Activated CD8-positive, alpha-beta memory T cell treated with anti-CD3 and anti-CD28 coated beads for 48 hours (primary cell): ENCODE measurements at places on chromosomes 2 and 18.

GRCh38 chr2:124039762-124040291, 14.7 kb downstream of the CNTNAP5 start:
- no peak for DNase-seq

GRCh38 chr2:139964721-139965440, 1184.7 kb upstream of the NXPH2 start:
- no peak for DNase-seq

DNA sequence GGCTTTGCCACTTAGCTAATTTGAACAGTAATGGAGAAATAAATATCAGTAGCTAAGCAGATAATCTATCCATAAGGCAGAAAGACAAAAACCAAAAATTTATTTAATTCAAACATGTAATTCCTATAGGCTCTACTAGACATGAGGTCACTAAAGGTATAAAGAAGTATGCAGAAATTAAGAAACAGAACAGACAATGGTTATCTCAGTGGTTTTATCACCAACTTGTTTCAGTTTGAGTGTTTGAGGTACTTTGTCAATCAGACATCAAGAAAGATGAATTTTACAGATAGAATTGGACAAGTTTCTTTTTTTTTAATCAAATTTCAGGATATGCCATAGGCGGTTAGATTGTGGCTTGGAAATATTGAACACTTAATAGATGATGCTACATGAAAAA, 67.4 kb upstream of the ZEB2 start:
- DNase-seq, result no peak

DNA sequence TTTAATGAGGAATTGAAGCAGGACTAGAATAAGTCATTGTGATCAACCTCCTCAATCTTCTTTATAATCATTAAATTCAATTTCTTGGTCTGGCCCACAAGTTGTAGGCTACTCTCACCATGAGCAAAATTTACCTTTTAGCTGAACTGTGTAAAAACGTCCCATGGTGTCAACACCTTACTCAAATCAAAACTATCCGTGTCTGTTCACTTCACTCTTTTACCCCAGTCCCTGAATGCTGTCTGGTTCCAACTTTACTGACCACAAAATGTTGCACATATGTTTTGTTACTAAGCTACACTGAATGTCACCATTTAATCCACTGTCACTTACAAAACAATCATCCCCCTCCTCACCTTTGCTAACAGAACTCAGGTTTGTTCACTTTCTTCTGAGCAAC, 951.6 kb upstream of the SLC39A10 start:
- no peak for DNase-seq

DNA sequence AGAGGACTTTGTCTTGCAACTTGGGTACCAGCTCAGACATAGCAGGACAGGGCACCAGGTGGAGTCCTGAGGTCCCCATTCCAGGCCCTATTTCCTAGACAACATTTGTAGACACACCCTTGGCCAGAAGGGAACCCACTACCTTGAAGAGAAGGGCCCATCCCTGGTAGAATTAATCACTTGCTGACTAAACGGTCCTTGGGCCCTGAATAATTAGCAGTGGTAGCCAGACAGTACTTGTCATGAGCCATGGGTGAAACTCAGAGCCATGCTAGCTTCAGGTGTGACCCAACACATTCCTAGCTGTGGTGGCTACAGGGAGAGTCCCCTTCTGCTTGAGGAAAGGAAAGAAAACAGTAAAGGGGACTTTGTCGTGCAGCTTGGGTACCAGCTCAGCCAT, 28.5 kb upstream of the ACTR2 start:
- no peak for DNase-seq

GRCh38 chr2:152481881-152482583, 147.1 kb downstream of the FMNL2 start:
- DNase-seq, result no peak

DNA sequence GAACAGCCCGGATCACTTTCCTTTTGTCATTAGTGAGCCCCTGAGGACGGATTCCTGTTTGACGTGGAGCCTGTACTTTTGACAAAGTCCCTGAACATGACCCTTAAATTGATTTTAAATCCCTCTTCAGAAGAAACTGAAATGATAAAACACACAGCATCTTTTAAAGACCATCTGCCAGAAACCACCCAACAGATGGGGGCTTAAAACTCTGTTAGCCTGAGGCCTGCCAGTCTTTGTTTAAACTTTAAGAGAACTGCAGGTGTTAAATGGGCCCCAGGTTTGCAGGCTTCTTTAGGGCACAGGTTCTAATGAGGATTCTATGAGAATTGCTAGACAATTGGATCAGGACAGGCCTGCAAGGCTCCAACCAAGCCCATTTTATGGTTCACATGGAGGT, 177.9 kb downstream of the ALK start:
- DNase-seq, result no peak

DNA sequence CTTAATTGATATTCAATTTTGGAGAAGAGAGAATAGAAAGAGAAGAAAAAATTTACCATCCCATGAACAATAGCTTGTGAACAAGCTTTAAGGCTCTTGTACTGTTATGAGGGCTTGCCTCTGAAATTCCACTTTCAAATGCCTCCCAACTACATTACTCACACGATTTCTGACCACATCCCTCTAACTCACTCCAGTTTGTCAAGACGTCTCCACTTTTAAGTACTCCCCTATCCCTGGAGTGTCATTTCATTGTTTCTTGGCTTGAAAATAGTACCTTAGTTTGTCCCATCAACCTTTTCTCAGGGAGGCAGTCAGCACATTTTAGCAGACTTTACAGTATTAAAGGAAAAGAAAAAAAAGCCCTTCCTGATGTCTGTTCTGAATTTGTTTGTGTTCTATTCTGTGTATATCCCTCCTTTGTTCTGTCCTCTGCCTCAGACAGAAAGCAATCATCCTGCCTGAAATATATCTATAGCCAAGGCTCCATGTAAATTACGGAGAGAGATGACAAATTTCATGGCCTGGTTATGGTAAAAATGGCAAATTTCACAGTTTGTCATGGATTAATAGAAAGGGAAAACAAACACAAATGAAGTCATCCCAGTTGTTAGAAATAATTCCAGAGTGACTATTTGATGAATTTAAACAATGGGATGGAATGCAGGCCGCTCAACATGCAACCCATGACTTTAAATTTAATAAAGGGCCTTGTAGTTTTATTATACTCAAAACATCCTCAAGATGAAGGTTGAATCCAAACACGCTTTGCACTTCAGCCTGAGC, 228.8 kb downstream of the ETAA1 start:
- DNase-seq, result no peak

DNA sequence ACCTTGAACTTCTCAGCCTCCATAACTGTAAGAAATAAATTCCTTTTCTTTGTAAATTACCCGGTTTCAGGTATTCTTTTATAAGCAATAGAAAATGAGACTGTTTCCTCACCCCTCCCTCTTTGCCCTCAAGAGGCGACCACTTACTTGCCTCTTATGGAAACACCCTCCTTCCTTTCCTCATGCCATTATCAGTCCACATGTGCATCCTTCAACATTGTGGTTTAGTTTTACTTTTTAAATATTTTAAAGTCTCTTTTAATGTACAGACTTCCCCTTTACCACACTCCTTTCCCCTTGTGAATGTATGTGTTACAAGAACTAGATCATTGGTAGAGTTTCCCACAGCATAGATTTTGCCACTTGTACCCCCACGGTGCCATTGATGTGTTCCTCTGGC, 202.4 kb upstream of the SIX2 start:
- DNase-seq, result no peak

- DNase-seq, result no peak
These were observed 1045.2 kb upstream of the NRXN1 start for GRCh38 chr2:52077159-52077558.

DNA sequence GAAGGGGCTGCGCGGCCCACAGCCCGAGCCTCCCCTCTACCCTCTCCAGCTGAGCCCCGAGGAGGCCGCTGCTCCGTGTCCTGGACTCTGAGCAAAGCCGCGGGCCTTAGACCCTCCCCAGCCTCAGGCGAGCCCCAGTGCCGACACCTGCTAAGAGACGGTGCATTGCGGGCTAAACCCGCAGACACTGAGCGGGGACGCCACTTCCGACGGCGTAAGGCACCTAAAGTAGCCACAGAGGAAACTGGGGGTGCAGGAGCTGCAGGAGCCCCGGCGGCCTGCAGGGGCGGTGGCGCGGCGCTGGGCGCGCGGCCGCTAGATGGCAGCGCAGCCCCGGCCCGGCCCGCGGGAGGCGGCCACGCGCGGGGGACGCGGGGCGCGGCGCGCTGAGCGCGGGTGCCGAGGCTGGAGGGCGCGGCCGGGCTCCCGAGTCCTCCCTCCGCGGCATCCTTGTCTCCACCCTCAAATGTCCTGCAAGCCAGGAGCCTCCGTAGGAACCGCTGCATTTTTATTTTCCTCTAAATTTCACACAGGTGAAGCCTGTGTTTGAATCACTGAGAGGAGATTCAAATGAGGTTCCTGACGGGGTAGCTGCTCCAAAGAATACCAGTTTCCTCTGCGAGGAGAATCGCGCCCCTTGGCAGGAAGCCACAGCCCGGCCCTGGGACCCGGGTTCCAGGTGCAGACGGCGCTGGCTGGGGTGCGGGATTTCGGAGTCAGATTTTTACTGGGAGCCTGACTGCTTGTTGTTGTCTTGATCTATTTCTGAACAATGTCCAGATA, 650.5 kb downstream of the GALR1 start:
- peak; percentile 16 for DNase-seq

- DNase-seq, result no peak
These were observed 854.6 kb downstream of the RNF144A start for GRCh38 chr2:7771781-7772180.

DNA sequence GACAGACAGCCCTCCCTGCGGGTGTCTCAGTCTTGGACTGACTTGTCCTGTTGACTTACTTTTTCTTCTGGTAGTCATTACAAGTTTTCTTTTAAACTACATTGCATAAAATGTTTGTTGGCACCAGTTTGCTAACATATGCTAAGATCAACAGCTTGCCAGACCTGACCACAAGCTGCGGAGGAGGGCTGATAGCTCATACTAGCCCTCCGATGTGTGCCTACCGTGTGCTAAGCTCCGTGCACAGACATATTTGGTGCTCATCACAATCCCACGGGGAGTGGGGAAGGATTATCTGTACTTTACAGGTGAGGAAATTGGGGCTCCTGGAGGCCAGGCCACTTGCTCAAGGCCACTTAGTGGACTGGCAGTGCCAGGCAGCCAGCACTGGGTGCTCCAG, 72.8 kb upstream of the YPEL5 start:
- no peak for DNase-seq

GRCh38 chr2:70094978-70095719, 7.9 kb downstream of the PCBP1 start:
- no peak for DNase-seq

DNA sequence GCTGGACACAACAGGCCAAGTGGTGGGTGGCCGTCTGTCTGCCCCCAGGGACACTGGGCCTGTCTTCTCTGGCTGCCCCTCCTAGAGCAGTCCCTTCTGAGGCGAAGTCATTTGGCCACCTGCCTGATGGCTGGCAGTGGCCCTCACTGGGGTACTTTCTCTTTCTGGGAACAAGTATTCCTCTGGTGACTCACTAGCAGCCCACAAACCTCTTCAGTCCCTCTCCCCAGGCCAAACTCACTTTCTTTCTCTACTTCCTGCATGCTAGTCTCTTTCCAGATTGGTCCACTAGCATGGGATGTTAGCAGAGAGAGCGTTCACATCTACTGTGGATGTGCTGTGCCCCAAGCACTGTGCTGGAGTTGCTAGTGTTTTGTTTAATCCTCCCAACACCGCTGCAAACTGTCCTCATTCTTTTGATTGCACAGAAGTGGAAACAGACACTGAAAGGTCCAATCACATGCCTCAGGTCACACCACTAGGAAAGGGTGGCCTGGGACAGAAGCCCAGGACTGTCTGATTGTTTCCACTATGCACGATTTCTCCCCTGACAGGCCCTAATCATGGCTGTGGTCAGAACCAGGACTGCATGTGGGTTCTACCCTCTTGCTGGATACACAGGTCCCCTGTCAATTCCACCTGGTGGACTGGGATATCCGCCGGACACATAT, 5.2 kb downstream of the DYSF start:
- no peak for DNase-seq

GRCh38 chr2:73268830-73269685, 15.2 kb downstream of the FBXO41 start:
- peak; percentile 46 for DNase-seq

DNA sequence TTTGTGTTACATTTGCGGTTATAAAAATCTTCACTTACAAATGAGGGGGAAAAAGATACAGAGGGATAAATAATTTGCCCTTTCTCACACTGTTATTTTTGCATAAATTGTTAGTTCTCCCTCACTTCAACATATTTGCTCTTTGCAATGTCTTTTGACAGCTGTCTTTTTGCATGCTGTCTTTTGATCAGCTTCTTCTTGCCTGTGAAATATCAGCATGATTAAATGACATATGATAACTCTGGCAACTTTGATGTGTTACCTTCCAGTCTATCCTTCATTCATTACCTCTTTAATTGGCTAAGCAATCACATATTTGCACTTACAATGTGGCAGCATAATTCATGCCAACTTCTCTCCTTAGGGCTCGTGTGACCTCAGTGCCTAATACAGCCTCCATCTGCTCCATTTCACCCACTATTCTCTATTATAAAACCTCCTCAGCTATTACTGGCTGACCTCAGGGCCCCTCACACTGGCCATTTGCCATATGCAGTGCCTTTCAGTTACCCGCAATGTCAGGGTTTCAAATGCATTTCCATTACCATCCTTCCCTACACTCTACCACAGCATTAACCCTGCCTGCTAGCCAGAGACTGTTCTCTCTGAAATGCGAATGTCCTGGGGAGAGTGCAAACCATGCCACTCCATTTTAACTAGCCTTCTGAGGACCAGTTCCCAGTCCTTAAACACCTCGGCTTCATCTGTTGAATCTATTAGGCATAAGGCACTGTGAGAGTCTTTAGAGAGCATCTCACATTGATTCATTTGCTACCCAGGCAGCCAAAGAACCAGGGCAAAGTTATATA, 1056.6 kb upstream of the CHAC2 start:
- no peak for DNase-seq

DNA sequence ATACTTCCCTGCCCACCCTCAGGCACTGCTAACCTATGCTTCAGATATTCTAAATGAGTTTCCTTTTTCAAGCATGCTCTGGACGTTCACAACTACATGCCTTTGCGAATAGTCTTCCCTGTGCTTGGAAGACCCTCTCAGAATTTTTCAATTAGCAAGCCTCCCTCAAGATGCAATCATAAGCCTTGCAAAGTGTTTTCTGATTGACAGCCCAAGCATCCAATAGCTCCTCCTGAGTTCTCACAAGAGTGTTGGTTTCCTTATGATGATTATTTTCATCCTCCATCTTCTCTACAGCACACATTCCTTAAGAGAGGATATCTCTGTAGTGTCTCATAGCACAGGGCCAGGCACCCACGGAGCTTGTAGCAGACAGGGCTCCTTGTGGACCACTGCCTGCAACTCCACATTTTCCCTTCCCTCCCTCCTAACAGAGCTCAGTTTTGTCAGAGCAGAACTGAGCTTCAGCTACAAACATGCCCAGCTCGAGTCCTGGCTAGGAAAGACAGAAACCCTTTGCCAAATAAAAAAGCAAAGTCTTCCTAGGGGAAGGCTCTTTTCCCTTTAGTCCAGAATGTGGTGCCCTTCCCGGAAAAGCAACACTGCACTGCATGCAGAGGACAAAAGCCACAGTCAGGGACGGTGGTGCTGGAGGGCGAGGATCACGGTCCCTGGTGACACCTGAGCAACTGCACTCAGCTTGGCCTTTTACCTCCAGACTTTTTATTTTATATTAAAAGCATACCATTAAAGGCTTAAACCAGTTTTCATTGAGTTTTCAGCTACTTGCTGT, 819.8 kb upstream of the ID2 start:
- DNase-seq, result no peak
